Activated CD4-positive, alpha-beta T cell treated with anti-CD3 and anti-CD28 coated beads, Interleukin-2, amount 10 ng/mL, durations not matched to agents 7 days and 5 days (primary cell): ENCODE measurements at places on chromosomes 2 and 18.

DNA sequence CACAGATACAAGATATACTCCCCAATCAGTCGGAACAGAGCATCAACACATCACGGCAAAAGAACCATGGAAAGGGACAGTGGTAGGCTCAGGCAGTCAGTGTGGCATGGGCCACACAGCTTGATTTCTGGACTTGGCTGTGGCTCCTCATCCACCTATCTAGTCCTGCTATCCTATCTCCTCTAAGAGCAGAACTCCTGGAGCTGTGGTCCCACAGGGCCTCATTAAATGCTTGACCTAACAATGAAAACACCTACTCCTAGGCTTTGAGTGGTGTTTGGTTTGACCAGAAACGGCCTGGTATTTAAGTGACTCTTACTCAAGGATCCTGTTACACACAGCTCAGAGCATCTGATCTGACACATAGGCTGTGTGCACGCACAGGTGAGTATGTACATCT is 33.6 kb upstream of the SMAD2 start:
- no peak for DNase-seq

DNA sequence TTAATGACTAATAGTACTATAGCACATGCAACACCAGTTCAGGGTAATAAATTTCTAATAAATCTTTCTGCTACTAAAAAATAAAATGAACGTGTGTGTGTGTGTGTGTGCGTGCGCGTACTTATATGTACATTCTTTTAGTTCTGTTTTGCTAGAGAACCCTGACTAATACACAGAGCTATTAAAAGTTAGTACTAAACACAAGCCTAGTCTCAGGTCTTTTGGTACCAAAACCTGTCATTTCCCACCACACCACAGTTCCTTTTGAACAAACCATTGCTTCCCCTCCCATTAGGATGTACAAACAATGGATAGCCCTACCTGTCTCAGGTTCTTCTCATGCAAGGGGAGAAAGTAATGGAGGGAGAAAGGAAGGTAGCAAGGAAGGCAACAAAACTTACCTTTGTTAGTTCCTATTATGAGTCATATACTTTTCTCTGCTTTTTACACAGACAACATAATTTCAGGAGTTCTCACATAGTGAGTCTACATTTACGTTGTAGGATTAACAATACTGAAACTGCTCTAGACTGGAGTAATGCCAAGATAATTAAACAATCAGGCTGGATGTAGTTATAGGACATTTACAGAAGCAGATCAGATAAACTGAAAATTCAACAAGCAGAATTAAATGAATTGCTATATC is 427.2 kb downstream of the KCNJ3 start:
- no peak for DNase-seq

- DNase-seq = peak; percentile 26
Measured at GRCh38 chr2:40448476-40449079, 3.3 kb downstream of the SLC8A1 start.

DNA sequence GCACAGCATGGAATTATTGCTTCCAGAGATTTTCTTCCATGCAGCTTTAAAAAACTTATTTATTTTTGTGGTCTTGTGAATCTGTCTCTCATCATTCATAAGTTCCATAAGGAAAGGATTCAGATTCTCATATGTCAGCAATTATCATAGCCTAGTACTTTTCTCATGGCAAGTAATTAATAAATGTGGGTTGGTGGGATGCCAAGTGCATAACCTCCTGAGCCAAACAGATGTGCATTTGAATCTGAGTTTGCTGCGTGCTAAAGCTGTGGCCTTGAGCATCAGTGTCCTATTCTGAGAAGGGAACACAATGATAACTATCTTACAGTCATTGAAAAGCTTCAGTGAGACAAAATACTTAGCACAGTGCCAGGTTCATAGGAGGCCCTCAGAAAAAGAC is 331.9 kb downstream of the PDE11A start:
- no peak for DNase-seq

GRCh38 chr18:28735731-28736130 is 558.8 kb upstream of the CDH2 start:
- no peak for DNase-seq

DNA sequence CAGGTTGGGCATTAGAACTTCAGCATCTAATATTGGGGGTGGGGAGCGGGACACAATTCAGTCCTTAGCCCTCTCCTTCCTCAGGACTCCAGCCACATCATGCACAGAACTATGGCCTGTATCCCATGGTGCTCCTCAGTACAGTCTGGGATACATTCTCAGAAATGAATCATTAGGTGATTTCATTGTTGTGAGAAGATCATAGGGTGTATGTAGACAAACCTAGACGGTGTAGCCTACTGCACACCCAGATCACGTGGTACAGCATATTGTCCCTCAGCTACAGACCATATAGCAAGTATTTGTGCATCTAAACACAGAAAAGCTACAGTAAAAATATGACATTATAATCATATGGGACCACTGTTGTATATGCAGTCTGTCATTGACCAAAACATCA is 23.2 kb upstream of the IMP4 start:
- no peak for DNase-seq

GRCh38 chr2:236859908-236860307 is 225.8 kb upstream of the COPS8 start:
- DNase-seq = no peak

- DNase-seq = no peak
Measured at GRCh38 chr2:15073664-15074063, 441.1 kb downstream of the LRATD1 start.

GRCh38 chr2:460861-461260 is 173.0 kb upstream of the ALKAL2 start:
- peak; percentile 73 for DNase-seq

DNA sequence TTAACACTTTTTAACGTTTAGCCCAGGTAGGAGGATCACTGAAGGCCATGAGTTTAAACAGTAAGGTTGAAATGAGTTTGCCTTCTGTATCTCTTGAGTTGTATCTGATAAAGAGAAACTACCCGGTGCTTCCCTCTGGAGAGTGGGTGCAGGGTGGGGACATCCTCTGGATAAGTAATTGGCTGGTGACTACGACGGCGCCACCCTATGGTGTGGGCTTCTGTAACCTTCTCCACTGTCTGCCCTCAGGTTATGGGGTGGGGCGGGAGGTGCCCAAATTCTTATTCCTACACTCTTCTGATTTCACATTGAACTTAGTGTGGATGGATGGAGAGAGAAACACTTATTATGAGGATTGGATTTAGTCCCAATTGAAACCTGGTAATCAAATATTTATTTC is 68.8 kb downstream of the LDLRAD4 start:
- no peak for DNase-seq

- peak; percentile 10 for DNase-seq
Measured at GRCh38 chr2:107936433-107937359, 49.6 kb upstream of the SLC5A7 start.

GRCh38 chr2:7363906-7364305 is 446.7 kb downstream of the RNF144A start:
- DNase-seq = no peak

GRCh38 chr2:17822445-17823117 is 6.3 kb downstream of the MSGN1 start:
- no peak for DNase-seq

GRCh38 chr18:59551902-59552635 is 145.2 kb downstream of the CCBE1 start:
- DNase-seq = no peak

DNA sequence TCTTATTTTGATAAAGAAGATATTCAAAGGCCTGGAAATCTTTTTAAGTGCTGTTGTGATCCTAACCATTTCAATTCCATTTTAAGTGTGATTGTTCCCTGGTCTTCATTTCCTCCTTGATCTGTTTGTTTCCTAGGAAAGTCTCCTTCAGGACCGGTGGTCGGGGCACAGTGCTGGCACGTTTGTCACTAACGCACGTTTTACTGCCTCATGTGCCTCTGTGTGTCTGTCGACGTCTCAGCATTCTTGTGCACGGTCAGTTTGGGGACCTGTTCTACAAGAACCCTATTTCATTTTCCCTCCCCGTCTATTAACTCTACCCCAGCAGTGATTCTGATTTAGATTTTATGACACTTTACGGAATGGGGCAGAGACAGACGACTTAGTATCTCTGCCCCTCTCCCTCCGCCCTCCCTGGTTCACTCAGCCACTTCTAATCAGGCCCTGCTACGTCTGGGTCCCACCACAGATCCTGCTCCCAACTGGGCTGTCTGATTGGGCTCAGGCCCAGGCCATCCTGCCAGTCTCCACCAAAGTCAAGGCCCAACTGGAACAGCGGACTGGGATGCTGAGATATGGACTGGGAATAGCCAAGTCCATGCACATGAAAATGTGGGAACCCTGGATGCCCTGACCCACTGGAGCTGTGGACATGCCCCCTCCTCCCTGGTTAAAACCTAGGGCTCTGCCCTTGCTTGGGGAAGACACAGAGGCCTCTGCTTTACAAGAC is 95.6 kb downstream of the TWIST2 start:
- DNase-seq = no peak

- no peak for DNase-seq
Measured at GRCh38 chr2:64841461-64841860, 147.7 kb upstream of the SLC1A4 start.

- no peak for DNase-seq
Measured at GRCh38 chr2:228559774-228560415, 378.4 kb upstream of the SPHKAP start.

DNA sequence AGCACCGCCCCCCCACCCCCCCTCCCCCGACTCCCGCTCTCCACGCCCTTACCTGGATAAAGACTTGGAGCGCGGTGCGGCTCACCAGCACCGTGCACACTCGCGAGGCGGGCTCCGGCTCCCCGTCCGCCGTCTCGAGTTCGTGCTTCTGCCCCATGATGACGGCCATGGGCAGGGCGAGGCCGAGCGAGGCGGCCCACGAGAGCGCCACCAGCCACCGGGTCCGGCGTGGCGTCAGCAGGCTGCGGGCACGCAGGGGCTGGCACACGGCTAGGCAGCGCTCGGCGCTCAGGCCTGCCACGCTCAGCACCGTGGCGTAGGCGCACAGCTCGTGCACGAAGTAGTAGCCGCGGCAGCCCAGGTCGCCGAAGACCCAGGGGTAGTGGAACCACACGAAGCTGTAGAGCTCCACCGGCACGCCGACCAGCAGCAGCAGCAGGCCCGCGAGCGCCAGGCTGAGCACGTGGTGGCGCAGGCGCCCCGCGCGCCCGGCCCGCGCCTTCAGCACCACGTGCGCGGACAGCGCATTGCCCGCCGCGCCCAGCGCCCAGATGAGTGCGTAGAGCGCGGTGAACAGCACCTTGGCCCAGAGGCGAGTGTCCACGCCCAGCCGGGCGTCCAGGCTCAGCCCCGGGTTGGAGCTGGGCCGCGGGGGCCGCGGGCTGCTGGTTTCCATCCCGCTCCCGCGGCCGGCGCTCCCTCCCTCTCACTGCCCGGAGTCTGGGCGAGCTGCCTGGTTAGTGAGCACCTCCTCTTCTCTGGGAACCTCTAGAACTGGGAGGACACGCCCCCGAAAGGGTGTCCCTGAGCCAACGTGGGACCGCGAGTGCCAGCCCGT is at the start of gene NTSR2:
Gene NTSR2 (minus strand): TSS at position 742 of the 838 bp plus-strand sequence. CDS start 66 bp downstream, at position 676.
- peak; percentile 36 for DNase-seq

DNA sequence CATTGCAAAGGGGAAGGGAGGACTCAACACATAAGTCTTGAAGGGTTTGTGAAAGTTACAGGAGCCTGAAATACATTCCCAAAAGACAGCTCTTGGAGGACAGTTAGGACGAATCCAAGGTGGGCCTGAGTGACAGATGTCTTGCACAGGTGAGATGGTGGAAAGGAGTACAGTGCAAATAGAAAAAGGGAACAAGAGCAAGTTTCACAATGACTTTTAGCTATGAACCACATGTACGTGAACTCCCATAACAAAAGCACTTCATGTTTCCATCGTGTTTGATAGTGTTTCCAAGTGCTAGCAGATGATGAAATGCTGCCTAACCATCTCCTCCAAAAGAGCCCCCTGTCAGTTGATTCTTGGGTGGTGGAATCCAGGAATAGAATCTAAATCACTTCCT is 1.8 kb downstream of the IL18RAP start:
- no peak for DNase-seq

- no peak for DNase-seq
Measured at GRCh38 chr2:15943378-15944280, 3.3 kb downstream of the MYCN start.

DNA sequence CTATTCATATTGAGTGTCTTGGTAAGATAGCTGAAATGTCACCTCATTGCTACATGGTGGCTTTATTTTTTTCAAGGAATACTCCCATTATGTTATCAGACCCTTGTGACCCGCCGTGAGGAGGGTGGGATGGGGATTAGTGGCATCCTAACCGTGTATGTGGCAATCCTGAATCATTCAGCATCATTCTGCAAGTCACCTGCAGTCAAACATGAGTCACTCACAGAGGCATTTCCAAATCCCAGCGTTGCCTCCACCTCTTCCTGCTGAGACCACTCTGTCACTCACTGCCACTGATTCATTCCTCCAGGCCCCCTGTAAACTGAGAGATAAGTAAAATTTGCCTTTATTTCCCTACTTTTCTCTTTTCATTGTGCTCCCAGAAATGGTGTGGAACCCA is 307.4 kb upstream of the KLHL29 start:
- no peak for DNase-seq

- no peak for DNase-seq
Measured at GRCh38 chr18:11955239-11956029, 25.9 kb upstream of the IMPA2 start.
